ENCODE measurements at places on chromosomes 2 and 18.

GRCh38 chr2:135056790-135057189, 4.7 kb downstream of the RAB3GAP1 start:
- DNase-seq, result no peak

DNA sequence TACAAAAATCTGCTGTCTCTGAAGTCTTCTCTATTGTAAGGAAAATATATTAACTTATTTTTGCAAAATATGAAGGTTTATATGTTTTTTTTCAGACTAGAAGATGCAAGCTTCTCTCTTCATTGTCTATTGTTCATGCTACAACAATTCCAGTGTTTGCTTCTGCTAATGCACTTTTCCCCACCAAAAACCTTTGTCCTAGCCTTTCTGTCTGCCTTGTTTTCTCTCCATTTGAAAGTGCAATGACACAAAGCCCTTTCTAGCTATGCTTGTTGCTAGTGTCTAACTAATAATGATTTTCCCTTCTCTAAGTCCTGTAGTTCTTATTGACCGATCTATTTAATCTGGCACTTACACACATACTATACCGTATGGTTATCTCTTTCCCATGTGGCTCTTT, 369.5 kb upstream of the CELF4 start:
- no peak for DNase-seq

- no peak for DNase-seq
Observed at GRCh38 chr2:70639841-70640436, 86.3 kb upstream of the TGFA start.

GRCh38 chr18:10306779-10307178, 147.7 kb upstream of the APCDD1 start:
- DNase-seq, result no peak

- no peak for DNase-seq
Observed at GRCh38 chr2:176879426-176879995, 333.1 kb upstream of the HNRNPA3 start.
